ENCODE measurements at places on chromosomes 11 and 22. TPM values are rescaled to one million over a fixed set of nuclear protein-coding genes. Genes with fewer than 3 reads are reported as not detected.

DNA sequence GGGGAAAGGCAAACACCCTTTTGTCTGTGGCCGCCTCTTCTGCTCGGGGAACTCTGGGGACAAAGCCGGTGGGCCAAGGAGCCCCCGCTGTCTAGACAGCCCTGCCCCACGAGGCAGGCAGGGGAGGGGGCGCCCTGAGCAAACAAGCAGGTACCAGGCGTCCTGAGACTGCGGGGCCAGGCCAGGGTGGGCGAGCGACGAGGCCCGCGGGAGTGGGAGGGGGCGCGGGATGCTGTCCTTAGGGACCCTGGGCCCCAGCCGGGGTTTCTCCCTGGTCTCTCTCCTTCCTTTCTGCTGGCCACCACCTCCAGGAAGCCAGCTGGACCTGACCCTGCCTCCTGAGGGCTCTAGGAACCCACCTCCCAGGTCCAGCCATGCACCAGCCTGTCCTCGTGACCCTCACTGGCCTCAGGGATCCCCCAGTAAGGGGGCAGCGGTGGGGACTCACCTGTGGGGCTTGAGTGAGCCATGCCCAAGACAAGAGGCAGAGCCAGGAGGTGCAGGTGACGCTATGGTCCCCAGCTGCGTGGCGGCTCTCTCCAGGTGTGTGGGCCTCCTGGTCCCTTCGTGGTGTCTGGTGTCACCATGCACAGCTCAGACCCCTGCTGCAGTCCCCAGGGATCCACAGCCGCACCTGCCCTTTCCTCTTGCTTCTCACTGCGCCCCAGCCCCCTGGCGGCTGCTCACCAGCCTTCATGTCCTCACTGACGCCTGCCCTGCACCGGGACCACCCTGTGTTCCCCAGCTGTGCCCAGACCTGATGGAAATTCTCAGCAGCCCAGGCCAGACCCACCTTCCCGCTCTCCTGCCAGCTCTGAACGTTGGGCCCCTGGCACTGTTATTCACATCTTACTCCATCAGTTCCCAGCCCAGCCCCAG, 26.5 kb upstream of the MUC5AC start:
- DNase-seq: no peak

GRCh38 chr11:2534134-2534956, 89.5 kb downstream of the KCNQ1 start:
- DNase-seq: peak; percentile 56

DNA sequence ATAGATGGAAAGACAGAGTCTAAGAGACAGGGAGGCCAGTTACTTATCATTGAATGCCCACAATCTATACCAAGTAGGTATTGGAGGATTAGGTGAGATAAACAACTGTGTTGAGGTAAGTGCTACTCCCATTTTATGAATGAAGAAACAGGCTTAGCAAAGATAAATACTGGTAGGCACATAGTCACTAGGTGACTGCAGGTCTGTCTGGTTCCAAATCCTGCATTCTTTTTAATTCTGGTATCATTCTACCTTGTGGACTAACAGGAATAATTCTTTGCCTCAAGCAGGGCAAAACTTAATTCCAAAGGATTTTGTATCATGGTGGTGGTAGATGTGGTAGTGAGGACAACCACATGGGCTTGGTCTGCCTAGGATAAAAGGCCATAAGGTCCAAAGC, 28.4 kb downstream of the RNF169 start:
- DNase-seq: no peak

- no peak for DNase-seq
Measured at GRCh38 chr11:124090996-124091395, 24.3 kb upstream of the VWA5A start.

DNA sequence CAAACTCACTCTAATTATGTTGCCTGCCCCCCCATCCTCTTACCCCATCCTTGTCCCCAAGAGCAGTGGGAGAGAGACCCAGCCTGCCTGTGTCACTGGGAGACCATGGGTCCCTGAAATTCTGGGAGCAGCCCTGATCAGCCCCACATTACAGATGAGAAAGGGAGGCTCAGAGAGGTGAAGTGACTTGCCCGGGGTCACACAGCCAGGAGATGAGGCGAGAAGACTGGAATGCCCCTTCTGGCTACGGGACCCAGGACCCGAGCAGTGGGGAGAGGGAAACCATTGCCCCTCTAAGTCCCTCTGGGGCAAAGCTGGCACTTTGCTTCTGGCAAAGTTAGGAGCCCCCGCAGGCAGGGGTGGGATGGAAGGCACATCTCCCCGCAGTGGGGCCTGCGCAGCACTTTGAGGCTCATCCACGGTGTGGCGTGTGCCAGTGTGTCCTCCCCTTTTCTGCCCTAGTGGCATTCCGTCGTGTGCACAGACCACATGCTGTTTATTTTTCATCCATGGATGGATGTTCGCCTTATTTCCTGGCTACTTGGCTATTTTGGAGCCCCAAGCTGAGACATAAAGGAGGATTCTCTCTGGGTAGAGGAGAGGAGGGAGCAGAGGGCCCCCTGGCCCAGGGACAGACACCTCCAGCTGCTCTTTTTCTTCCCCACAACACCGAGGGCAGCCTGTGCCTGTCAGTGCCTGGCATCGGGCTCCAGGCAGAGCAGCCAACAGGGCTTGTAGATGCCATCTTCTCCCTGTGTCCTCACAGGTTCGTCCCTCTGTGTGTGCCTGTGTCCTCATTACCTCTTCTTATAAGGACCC, 3.7 kb upstream of the FGF3 start:
- DNase-seq: no peak

DNA sequence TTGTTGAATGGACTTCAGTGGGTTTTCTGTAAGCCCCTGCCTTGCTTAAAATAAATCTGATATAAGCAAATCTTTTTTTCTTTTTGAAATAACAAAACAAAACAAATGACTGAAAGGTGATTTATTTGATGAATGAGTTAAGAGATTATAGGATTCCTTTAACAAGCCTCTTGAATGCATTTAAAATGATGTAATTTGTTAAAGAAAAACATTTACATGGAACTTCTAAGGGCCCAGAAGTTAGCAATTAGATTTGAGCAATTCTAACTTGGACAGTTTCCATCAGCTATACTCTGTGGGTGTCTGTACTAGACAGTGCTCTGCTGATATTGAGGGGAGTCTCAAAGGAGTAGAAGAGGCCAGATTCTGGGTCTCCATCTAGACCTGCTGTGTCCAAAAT, 143.5 kb upstream of the RAG2 start:
- DNase-seq: no peak

DNA sequence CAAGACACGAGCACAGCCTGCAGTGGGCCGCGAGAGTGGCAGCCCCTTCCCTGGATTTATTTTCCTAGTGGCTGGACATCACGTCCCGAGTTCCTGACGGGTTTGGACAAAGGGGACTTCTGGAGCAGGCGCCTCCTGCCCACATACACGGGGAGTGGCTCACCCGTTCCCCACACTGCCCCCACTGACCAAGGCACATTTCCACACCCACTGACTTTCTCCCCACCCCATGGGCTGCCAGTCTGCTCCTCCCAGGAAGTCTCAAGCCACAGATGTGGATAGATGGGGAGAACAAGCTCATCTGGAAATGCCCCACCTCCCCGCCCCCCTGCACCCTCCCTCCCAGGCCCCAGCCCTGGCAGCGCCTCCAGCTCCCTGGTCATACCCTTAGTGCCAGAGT, 34.0 kb upstream of the FADD start:
- no peak for DNase-seq

DNA sequence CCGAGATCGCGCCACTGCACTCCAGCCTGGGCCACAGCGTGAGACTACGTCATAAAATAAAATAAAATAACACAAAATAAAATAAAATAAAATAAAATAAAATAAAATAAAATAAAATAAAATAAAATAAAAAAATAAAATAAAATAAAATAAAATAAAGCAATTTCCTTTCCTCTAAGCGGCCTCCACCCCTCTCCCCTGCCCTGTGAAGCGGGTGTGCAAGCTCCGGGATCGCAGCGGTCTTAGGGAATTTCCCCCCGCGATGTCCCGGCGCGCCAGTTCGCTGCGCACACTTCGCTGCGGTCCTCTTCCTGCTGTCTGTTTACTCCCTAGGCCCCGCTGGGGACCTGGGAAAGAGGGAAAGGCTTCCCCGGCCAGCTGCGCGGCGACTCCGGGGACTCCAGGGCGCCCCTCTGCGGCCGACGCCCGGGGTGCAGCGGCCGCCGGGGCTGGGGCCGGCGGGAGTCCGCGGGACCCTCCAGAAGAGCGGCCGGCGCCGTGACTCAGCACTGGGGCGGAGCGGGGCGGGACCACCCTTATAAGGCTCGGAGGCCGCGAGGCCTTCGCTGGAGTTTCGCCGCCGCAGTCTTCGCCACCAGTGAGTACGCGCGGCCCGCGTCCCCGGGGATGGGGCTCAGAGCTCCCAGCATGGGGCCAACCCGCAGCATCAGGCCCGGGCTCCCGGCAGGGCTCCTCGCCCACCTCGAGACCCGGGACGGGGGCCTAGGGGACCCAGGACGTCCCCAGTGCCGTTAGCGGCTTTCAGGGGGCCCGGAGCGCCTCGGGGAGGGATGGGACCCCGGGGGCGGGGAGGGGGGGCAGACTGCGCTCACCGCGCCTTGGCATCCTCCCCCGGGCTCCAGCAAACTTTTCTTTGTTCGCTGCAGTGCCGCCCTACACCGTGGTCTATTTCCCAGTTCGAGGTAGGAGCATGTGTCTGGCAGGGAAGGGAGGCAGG, at the start of gene GSTP1:
GSTP1 (plus strand) TSS at position 566 of the 958 bp plus-strand sequence; CDS start at position 598, 32 bp downstream.
- DNase-seq: peak; percentile 97

GRCh38 chr11:18235394-18236334, 938 bp downstream of the SAA4 start:
- no peak for DNase-seq

- DNase-seq: no peak
Measured at GRCh38 chr11:63910675-63911074, 6.3 kb downstream of the RCOR2 start.

DNA sequence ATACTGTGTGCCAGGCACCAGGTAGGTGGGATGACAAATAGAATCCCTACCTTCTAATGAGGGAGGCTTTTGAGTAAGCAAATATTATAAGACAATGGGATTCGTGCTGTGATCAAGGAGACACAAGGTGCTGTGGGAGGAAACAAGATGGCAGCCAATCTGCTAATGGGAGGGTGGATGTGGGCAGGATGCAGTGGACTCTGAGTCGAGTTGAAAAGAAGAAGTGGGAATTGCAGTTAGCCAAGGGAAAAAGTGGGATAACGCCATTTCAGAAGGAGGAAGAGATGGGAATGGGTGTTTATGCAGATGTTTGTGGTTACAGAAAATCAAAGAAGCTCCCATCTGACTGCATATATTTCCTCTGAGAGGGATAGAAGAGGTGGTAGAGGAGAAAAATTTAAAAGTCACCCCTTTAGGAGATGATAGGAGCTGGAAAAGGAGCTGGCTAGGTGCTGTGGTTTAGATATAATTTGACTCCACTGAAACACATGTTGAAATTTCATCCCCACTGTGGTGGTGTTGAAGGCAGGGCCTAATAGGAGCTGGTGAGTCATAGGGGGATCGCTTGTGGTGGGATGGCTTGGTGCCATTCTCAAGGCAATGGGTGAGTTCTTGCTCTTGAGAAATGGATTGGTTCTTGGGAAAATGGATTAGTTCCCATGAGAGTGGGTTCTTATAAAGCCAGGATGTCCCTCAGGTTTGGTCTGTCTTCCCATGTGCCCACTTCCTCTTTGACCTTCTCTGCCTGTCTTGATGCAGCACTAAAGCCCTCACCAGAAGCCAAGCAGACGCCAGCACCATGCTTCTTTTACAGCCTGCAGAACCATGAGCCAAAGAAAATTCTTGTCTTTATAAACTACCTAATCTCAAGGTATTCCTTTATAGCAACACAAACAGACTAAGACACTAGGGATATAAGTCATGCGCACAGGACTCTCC, 30.0 kb upstream of the POU2AF1 start:
- no peak for DNase-seq

GRCh38 chr11:133618544-133618943, 86.2 kb upstream of the OPCML start:
- no peak for DNase-seq

GRCh38 chr11:17244046-17244445, 32.5 kb upstream of the NUCB2 start:
- DNase-seq: no peak

GRCh38 chr11:101803651-101804050, 111.2 kb upstream of the CEP126 start:
- no peak for DNase-seq

DNA sequence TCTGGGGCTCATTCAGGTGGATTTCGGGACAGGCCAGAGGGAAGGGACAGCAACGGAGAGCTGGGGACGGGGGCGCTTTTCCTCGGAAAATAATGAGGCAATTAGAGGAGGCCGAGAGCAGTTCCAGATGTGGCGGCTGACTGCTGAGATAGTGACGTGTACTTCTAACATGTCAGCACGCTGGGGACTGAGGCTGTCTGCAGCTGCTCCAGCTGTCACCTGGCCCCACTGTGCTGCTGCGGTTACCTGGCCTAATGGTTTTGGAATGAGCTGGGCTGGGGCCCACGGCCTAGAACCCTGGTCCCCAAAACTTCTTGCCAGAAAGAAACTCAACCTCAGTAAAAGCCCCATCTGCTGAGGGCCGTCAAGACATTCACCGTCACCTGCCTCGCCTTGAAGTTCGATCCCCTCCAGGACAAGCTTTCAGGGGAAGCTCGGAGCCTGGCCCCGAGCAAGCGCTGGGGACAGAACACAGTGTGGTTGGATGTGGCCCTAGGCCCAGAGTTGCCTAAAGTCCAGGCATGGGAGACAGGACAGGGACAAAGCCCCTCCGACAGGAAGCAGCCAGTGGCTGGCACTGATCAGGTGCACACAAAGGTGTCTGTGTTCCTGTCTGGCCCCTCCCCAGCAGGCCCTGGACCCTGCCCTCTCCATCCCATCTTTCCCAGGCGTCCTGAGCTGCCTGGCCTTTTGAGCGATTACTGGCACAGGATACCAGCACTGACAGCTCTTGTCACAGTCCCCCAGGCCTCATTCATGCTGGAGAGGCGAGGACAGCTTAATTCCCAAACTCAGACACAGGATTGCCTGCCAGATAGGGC, 22.1 kb downstream of the RPUSD4 start:
- no peak for DNase-seq

GRCh38 chr11:15499674-15500073, 385.0 kb downstream of the INSC start:
- no peak for DNase-seq

- peak; percentile 89 for DNase-seq
Measured at GRCh38 chr22:35330258-35330861, 30.7 kb downstream of the TOM1 start.

- peak; percentile 43 for DNase-seq
Measured at GRCh38 chr22:23565915-23566704, 14.0 kb downstream of the IGLL1 start.

GRCh38 chr11:40139066-40139465, 1320.4 kb downstream of the LRRC4C start:
- DNase-seq: no peak

- no peak for DNase-seq
Measured at GRCh38 chr11:124608147-124608546, 3.1 kb upstream of the PANX3 start.

- no peak for DNase-seq
Measured at GRCh38 chr11:123451183-123451781, 21.2 kb downstream of the GRAMD1B start.

The MS4A12 gene
- total RNA-seq: not detected

The TSPAN32 gene
- total RNA-seq: 0.13 TPM

The NAALAD2 gene
- total RNA-seq: 0.36 TPM

The IFITM10 gene
- total RNA-seq: 1.6 TPM

Measured in psoas muscle (tissue), 8 donors.